Muscle of arm (tissue), 14 donors: ENCODE measurements at places on chromosomes 13 and 19.

DNA sequence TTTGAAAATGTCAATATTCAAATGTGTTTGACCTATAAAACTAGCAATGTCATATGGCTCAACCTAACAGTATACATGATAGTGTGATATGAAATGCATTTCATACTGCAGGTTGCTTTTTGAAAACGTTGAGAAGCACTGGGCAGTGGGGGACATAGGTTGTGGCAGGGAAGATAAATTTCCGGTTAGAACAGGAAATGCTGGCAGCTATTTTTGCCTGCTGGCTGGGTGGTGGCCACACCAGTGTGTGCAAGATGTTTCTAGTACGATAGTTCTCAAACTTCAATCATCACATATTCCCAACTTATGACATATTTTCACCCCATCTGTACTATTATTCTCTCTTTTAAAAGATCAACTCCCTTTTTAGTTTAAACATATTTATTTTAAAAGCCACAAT lies 17.2 kb downstream of the FXYD5 start:
- no peak for DNase-seq

- no peak for DNase-seq
Measured at GRCh38 chr19:5695649-5696195, 5.6 kb downstream of the RPL36 start.

DNA sequence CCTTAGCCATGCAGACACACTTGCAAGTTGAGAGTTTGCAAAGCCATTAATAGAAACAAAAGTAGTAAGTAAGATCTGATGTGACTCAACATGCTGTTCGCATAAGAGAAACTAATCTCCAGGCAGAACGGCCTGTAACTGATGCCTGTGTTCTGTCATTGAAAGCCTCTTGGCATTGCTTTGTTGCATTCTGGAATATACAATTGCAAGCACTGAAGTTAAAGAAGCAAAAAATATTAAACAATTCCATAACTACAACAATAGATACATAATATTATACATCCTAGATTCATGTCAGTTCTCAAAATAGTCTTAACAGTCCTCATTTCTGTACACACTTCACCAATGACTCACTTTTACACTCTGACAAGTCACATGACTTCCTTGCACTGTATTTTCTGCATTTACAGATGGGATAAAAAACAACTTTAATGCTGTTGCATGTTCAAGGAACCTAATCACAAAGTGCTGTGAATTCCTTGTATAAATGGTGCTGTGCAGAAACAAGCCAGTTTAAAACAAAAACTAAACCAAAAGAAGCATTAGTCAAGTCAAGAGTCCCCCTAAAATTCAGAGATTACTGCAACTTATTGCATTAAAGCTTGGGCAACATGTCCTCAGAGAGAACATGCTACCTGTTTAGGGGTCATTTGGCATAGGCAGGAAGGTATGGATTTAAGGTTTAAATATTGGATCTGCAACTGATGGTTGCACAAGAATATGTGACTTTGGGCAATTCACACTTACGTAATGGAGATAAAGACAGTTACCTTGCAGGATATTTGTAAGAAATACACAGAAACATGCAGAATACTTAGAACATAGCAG lies 79.5 kb upstream of the SERP2 start:
- no peak for DNase-seq

DNA sequence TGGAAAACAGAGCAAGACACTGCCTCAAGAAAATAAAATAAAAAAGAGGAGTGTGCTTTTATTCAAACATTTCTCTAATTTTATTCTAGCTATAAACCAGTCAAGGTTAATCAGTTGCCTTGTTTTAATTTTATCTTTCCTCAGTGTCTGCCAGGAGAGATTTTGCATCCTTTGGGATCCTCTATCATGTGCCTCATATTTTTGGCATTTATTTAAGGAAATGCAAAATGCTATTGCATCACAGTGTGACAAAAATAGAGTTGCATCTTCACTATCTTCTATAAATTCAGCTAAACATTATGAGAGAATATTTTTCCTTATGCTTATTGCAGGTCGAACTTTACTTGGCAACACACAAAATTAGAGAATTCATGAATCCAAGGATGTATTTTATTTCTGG lies 639.0 kb upstream of the KLF12 start:
- no peak for DNase-seq

- no peak for DNase-seq
Measured at GRCh38 chr13:102197193-102197592, 204.7 kb downstream of the FGF14 start.

GRCh38 chr13:26747706-26748105 lies 12.9 kb downstream of the GPR12 start:
- no peak for DNase-seq

DNA sequence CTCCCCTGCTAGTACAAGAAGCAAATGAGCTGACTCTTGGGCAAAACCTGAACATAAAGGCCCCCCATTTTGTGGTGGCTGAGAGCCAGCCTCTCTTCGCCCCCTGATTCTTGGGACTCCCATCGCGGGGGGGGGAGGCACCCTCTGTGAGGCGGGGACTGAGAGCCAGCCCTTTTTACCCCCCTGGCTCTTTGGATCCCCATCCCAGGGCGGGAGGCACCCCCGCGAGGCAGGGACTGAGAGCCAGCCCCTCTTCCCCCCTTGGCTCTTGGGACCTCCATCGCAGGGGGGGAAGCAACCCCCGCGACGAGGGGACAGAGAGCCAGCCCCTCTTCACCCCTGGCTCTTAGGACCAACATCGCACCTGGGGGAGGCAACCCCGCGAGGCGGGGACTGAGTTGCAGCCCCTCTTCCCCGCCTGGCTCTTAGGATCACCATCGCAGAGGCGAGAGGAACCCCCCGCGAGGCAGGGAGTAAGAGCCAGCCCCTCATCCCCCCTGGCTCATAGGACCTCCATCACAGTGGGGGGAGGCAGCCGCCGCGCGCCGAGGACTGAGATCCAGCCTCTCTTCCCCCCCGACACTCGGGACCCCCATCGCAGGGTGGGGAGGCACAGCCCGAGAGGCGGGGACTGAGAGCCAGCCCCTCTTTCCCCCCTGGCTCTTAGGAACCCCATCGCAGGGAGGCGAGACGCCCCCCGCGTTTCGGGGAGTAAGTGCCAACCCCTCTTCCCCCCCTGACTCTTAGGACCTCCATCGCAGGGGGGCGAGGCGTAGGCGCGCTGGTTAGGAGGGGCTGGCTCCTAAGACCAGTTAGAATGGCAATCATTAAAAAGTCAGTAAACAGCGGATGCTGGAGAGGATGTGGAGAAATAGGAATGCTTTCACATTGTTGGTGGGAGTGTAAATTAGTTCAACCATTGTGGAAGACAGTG lies 2428.4 kb upstream of the PCDH20 start:
- no peak for DNase-seq

GRCh38 chr19:15195371-15196334 lies 5.1 kb downstream of the NOTCH3 start:
- no peak for DNase-seq

DNA sequence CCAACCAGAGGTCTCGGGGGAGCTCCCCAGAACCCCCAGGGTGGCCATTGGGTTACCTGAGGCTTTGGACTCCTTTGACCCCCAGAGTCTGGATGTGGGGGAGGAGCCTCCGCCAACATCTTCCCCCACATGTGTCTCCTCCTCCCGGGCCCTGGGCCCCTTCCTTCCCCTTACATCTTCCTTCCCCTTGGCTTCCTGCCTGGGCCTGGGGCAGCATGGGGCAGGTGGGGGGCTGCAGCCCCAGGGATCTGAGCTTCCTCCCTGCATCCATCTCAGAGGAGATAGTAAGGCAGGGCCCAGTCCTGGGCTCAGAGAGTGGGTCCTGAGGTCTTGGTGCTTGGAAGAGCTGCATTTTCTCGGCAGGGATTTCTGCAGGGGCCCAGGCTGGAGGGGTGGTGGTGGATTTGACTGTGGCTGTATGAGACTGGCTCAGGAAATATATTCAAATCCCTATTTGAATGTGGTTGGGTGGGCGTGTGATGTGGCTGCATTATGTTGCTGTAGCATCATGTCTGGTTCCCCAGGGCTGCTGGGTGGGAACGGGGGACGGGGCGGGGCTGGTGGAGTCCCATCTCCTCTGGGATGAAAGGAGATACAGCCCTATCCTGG lies 919 bp downstream of the VAV1 start:
- DNase-seq = no peak

- no peak for DNase-seq
Measured at GRCh38 chr13:35812736-35813135, 318.4 kb downstream of the DCLK1 start.

DNA sequence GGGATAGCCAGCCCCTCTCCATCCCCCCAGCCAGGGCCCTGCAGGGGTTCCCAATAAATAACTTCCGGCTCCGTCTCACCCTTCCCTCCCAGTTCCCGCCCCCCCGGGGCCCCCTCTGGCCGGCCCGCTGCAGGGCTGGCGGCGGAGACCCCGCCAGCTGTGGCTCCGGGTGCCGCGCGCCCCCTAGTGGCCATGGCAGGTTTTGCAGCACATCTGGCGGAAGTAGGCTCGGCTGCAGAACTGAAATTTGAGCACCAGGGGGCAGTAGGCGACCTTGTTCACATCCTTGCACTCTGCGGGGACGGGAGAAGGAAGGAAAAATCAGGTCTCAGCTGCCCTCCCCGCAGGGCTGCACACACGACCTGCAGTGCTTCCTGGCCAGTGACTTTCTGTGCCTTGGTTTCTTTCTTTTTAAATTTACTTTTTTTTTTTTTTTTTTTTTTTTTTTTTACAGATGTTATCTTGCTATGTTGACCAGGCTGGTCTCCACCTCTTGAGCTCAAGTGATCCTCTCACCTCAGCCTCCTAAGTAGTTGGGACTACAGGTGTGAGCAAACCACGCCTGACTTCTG lies 3.6 kb upstream of the MYO1F start:
- DNase-seq = peak; percentile 86

GRCh38 chr19:6424195-6424938 lies at the start of gene KHSRP:
Gene KHSRP (minus strand): TSS chr19:6424811. CDS start chr19:6424701, 110 bp downstream.
- DNase-seq = peak; percentile 18

DNA sequence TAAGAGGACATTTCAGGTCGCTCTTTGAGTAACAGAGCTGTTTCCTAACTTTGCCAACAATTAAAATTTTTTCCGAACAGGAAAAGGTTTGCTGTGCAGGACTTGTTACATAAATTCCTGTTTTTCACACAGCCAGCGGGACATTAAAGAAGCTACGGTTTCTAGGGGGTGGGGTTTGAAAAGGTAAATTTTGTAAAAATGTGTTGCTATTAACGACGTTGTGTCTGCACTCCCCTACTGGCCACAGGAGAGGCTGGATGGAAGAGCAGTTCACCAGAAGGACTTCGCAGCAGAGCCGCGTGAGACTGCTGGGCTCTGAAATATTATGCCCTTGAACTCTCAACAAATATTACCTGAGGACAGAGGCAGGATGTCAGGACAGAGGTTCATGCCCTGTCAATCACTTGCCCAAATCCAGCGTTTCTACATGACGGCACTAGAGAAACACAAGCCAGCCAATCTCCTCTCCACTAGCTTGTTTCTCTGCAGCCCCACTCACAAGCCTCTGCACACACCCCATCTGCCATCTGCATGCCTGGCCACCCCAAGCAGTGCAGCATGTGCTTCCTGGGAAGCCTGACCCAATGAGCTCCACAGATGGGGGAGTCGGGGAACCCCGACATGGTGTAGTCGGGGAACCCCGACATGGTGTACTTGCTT lies 102.0 kb downstream of the FOXO1 start:
- no peak for DNase-seq

DNA sequence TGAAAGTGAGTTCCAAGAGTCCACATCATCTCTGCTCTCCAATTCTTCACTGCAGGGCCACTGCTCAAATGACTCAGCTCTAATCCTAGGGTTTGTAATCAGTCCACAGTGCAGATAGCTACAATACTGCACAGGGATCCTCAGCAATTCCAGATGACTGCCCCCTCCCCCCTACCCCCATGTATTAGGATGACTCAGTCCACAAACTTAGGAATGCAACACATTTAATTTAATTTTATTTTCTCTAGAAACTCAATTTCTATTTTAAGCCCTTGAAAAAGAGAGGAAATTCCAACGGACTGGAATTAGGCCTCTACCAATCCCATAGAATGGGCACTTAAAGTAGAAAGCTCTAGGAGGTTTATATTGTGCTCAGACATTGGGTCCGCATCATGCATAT lies 173.8 kb upstream of the SOX21 start:
- DNase-seq = no peak

DNA sequence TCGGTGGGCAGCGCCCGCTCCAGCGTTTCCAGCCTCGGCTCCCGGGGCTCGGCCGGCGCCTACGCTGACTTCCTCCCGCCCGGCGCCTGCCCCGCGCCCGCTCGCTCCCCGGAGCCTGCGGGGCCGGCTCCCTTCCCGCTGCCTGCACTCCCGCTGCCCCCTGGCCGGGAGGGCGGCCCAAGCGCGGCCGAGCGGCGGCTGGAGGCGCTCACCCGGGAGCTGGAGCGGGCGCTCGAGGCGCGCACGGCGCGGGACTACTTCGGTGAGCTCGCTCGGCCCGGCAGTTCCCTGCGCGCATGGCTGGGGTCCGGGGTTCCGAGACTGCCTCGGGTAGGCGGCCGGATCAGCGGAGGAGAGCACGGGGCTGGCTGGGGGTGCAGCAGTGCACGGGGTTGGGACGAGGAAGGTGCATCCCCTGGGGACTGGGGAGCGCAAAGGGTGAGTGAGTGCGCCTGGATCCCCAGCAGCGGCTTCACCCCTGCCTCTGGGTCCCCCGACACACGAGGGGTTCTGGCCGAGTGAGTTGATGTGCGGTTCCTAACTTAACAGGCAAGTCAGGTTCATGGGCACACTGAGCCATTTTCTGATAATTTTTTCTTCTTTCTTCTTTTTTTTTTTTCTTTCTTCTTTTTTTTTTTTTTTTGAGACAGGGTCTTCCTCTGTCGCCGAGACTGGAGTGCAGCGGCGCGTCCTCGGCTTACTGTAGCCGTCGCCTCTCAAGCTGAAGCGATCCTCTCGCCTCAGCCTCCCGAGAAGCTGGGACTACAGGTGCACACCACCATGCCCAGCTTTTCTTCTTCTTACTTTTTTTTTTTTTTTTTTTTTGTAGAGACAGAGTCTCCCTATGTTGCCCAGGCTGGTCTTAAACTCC lies 1.1 kb downstream of the WTIP start:
- no peak for DNase-seq

GRCh38 chr13:44713788-44714469 lies 137.8 kb upstream of the TSC22D1 start:
- DNase-seq = no peak

DNA sequence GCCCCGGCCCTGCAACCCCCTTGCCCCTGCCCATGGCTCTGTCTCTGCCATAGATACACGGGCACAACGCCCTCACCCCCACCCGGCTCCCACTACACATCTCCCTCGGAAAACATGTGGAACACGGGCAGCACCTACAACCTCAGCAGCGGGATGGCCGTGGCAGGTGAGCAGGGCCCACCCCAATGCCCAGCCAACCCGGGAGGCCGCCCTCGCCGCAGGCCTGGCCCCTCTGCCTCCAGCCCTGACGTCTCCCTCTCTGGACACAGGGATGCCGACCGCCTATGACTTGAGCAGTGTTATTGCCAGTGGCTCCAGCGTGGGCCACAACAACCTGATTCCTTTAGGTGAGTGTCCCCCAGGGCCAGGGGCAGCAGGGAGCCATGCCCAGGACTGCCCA lies 7.7 kb downstream of the YIPF2 start:
- no peak for DNase-seq

GRCh38 chr13:40058757-40059236 lies 403.3 kb downstream of the COG6 start:
- no peak for DNase-seq
